ENCODE measurements at places on chromosomes 4 and X. TPM values are rescaled to one million over a fixed set of nuclear protein-coding genes. Genes with fewer than 3 reads are reported as not detected.

The TMSB15C gene
- polyA plus RNA-seq: 0.52 TPM

The AWAT2 gene
- not detected for polyA plus RNA-seq

The ARMCX1 gene
- polyA plus RNA-seq: 31.2 TPM

The ELK1 gene
- 16.7 TPM for polyA plus RNA-seq

The FAM13A gene
- polyA plus RNA-seq: 9.8 TPM

The HSFX3 gene
- not detected for polyA plus RNA-seq

The SMR3B gene
- not detected for polyA plus RNA-seq

The UTP3 gene
- polyA plus RNA-seq: 15.5 TPM

The SMIM10L2A gene
- 5.1 TPM for polyA plus RNA-seq

The NDNF gene
- polyA plus RNA-seq: 2.5 TPM

The GLOD5 gene
- not detected for polyA plus RNA-seq

The RS1 gene
- not detected for polyA plus RNA-seq

The MAOB gene
- polyA plus RNA-seq: 59.7 TPM

The CLDN22 gene
- polyA plus RNA-seq: 0.02 TPM

The TMPRSS11F gene
- polyA plus RNA-seq: not detected

The MAGEA6 gene
- polyA plus RNA-seq: not detected

The PLP1 gene
- polyA plus RNA-seq: 25.9 TPM

The GPR50 gene
- not detected for polyA plus RNA-seq

The HERC6 gene
- polyA plus RNA-seq: 5.1 TPM

The PAGE5 gene
- not detected for polyA plus RNA-seq

The MTNR1A gene
- polyA plus RNA-seq: not detected

The CLGN gene
- 86.5 TPM for polyA plus RNA-seq

The CPEB2 gene
- polyA plus RNA-seq: 5.3 TPM

The HS6ST2 gene
- polyA plus RNA-seq: 0.23 TPM

The PRDM5 gene
- 2.4 TPM for polyA plus RNA-seq
